ENCODE measurements at places on chromosomes 2 and 18.
A peak's percentile ranks its signal among the peaks of the same experiment; 100 is the strongest.

GRCh38 chr18:34224423-34225217, at the start of gene NOL4:
Gene NOL4 (minus strand): TSS chr18:34224913. CDS start chr18:34223253, 1,660 bp downstream.
- peak; percentile 95 for DNase-seq

DNA sequence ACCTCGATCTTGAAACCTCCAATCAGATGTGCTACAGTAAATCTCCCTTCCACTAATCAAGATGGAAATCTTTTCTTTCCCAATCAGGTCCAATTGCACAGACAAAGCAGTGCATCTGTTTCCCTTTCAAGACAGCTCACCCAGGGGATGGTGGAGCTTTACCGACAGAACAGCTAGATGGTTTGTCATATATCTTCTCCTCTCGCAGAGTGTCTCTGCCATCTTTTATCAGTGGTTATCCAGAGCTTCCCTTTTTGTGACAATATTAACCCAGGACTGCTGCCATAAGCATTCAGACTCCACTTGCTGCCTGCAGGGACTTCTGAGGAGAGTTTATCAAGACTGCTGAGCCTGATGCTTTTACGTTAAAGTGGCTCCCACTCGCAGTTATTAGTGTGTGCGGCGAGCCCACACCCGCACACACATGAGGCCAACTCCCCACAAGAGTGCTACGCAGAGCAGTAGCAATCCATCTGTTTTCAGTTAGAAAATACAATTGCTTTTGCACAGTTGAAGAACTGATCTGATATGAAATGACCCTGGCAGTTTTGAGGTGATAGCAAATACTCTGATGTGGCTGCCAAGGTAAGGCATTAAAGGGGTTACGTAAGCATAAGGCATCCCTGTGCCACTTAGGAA, 398.9 kb downstream of the NCKAP5 start:
- DNase-seq: no peak

GRCh38 chr2:42360493-42360889, 526 bp downstream of the COX7A2L start:
- DNase-seq: no peak

DNA sequence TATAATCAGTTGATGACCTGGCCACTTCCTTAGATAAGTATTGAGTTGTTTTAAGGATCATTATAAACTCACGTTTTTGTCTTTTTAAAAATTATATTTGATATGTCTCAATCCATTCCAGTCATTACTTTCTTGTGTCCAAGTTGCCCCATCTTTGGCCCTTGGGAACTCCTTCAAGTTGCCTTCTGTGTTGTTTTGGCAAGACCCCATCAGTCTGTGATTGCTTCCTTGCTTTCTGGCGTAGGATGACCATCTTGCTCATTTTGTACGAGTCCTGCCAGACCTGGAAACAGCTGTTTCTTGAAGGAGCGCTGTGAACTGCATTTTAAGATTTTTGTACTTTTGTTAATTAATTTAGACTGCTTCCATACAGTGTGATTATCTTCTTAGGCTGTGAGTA, 68.9 kb upstream of the ITM2C start:
- DNase-seq: no peak

DNA sequence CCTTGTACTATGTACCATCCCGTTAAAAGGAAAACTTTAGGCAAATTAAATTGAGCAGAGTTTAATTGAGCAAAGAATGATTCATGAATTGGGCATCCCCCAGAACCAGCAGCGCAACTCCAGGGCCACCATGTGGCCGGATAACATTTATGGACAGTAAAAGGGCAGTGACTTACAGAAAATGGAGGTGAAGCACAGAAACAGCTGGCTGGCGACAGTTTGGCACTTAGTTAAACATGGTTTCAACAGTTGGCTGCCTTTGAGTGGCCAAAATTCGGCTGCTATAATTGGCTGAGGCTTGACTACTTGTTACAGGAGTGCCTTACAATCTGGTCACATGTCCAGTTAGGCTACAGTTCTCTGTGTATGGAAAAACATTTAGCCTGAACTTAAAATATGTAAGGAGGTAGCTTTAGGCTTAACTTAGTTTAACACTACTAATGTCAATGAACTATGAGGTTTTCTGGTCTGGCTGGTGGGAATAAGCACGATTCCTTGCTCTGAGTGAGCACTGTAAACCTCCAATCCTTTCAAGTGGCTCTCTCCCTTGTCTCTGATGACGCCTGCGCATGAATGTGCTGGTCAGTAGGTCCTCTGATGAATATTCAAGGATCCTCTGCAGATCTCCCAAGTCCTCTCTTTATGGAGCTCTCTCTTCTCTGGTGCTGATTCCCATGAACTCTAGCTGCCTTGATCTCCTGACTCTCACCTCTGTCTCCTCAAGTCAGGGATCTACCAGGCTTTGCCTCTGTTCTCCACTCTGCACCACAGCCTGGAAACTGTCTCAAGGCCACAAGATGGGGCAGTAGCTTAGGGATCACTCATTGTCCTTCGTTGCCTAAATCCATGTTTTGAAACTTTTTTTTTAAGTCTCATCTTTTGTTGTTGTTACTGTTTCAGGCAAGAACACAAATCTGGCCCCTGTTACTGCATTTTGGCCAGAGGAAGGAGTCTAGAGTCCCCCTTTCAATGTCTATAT, 24.4 kb upstream of the RAB31 start:
- DNase-seq: no peak

- no peak for DNase-seq
These were observed 457.9 kb downstream of the PIK3C3 start for GRCh38 chr18:42412896-42413295.

DNA sequence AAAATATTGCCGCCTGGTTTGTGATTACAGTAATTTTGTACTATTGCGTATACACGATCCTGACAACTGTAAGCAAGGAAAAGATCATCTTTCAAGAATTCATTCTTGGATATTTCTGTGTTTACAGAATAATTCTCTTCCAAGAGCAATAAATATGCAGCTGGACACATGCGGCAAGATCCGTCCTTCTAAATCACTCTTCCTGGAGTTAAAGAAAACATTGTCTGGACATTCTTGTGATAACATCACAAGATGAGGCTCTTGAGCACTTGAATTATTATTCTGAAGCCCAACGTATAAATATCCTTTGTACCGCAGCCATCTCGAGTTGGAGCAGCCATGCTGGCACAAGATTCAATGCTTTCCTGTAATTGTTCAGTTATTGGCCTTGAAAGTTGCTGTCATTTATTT, 9.9 kb downstream of the FHL2 start:
- DNase-seq: no peak

GRCh38 chr2:28506112-28506910, 10.5 kb downstream of the PLB1 start:
- DNase-seq: no peak

DNA sequence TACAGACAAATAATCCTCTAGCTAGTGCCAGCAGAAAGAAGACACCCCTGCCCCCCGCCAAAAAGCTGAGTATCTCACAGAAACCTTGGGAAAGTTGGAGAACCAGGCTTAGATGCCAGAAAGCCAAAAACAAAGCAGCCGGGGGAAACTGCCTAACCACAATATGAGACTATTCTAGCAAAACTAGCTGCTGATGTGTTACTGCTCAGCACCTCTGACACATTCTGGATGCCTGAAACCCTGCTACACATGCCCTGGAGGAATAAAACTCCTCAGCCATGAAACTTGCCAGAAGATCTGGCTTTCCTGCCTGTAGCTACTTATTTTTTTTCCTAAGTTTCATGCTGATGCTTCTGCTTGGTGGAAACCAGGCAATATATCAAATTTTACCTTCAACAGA, 122.7 kb upstream of the GCFC2 start:
- DNase-seq: no peak

- DNase-seq: no peak
These were observed 62.9 kb downstream of the SETBP1 start for GRCh38 chr18:44743631-44744030.

GRCh38 chr2:29426354-29426753, 311.1 kb downstream of the CLIP4 start:
- no peak for DNase-seq

GRCh38 chr2:198615972-198616371, 811.6 kb downstream of the PLCL1 start:
- DNase-seq: no peak

- no peak for DNase-seq
These were observed 33.8 kb downstream of the MAP4K3 start for GRCh38 chr2:39403311-39403710.

DNA sequence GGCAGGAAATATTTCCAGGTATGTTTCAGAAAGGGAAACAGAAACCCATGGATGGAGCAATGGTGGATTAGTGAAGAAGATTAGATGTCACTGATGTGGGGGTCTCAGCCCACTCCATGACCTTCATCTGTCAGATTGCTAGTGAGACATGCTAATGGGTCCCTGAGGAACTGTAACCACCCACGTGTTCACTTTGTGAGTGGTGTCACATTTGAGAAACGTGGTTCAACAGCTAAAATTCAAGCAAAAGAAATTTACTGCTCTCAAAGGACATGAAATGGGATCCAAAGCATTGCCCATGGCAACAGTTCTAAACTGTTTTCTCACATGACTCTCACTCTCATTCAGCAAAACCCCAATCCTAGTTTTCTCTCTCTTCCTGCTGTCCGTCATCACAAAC, 776.1 kb downstream of the ERBB4 start:
- no peak for DNase-seq

GRCh38 chr2:176138923-176139660, 9.6 kb downstream of the HOXD8 start:
- no peak for DNase-seq

- no peak for DNase-seq
These were observed 598.4 kb downstream of the FBXO15 start for GRCh38 chr18:73549236-73549635.

- no peak for DNase-seq
These were observed 7.8 kb downstream of the CDK15 start for GRCh38 chr2:201813996-201814760.

GRCh38 chr2:218236829-218237228, 19.8 kb downstream of the ARPC2 start:
- no peak for DNase-seq

GRCh38 chr2:42974721-42975717, 182.6 kb upstream of the HAAO start:
- no peak for DNase-seq

DNA sequence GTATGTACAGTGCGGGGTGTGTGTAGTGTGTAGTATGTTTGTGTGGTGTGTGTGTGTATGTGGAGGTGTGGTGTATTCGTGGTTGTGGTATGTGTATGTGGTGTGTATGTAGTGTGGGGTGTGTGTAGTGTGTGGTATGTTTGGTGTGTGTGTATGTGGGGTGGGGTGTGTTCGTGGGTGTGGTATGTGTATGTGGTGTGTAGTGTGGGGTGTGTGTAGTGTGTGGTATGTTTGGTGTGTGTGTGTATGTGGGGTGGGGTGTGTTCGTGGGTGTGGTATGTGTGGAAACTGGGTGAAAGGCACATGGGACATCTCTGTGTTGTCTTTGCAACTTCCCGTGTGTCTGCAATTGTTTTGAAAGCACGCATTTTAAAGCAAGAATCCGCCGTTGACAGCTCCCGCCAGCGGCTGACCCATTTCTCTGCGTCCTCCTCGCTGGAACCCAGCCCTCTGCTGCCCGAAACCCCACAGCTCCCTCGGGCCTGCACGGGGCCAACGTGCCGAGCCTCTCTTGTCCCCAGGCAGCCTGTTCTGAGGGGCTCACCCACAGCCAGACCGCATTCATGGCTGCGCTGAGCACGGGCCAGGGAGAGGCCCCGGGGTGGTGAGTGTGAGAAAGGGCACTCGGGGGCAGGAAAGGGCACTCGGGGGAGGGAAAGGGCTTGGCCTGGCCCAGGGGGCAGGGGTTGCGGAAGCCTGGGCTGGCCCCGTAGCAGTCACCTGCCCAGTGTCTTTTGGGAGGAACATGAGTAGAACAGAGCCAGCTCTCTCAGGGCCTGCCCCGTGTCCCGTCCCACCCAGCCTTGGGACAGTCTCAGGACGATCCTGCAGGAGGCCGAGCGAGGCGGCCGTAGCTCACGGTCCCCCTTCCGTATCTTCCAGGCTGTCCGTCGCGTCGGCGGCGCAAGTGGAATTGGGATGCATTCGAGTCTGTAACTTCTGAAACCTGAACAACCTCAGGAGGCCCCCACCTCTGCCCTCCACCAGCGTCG, 61.4 kb downstream of the TWIST2 start:
- DNase-seq: no peak

DNA sequence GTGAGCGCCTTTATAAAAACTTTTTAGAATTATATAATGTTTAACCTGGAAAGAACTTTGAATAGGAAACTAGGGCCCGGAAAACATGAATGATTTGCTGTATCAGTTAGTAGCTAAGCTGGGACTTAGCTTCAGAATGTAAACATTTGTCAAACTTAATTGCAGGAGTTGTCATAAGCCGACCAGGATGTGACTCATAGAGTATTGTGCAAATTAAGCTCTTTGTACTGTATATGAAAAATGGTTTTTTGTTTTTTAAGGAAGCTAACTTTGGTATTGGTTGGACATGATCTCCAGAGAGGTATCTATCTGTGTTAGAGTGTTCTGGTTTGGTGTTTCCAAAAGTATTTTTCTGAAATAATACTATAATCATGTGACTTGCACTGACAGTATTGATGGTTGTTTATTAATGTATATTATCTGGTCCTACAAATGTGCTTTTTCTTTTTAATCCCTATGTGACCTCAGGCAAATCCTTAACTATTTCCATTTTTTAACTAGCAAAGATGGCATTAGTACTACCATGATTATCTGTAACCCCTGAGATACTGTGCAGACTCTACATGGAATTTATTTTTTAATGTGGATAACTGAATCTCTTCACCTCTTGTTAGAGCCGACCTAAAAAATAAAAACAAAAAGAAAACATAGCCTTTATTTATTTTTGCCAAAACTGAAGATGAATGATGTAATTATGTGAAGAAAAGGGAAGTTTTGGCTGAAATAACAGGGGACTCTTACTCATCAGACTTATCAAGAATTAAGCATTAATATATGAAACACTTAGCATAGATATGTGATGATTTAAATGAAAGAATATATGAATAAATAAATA, 11.7 kb downstream of the YIPF4 start:
- DNase-seq: no peak

DNA sequence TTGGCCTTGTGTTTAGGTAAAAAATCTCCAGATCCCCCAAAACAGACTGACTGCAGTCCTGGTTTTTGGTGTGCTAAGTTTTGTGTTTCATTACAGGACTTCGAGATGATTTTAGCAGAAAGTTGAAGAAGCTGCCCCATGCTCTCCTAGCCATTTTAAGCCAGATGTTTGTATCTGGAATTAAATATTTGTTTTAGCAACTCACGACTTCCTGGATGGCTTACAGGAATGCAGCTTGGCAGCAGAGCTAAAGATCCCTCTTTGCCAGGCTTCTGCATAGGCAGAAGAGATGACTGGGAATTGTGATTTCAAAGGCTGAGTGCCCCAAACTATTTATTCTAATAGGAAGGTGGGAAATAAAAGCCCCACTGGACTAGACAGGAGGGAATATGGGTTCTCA, 31.1 kb downstream of the ONECUT2 start:
- DNase-seq: no peak

- no peak for DNase-seq
These were observed 258.3 kb upstream of the SOX11 start for GRCh38 chr2:5433855-5434254.

DNA sequence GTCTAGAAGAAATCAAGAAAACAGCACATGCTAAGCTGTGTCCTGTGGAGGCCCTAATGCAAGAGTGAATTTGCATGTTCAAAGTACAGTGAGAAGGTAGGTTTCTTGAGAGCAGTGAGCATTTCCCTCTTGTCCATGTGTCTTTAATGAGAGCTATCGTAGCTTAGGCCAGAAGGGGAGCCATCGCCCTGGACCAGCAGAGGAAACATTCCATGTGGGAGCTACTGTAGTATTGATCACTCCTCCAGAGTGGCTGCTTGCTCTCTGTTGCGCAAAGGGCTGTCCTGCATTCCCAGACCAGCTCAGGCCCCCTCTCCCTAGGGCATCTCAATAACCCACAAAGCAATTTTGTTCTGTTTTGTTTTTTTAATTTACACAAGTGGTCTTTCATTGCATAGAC, 950.1 kb downstream of the CNTNAP5 start:
- no peak for DNase-seq

GRCh38 chr2:62291517-62292137, 95.7 kb downstream of the B3GNT2 start:
- no peak for DNase-seq

All from NCI-H1930 (cell line).